ENCODE measurements at places on chromosomes 12 and 14.

DNA sequence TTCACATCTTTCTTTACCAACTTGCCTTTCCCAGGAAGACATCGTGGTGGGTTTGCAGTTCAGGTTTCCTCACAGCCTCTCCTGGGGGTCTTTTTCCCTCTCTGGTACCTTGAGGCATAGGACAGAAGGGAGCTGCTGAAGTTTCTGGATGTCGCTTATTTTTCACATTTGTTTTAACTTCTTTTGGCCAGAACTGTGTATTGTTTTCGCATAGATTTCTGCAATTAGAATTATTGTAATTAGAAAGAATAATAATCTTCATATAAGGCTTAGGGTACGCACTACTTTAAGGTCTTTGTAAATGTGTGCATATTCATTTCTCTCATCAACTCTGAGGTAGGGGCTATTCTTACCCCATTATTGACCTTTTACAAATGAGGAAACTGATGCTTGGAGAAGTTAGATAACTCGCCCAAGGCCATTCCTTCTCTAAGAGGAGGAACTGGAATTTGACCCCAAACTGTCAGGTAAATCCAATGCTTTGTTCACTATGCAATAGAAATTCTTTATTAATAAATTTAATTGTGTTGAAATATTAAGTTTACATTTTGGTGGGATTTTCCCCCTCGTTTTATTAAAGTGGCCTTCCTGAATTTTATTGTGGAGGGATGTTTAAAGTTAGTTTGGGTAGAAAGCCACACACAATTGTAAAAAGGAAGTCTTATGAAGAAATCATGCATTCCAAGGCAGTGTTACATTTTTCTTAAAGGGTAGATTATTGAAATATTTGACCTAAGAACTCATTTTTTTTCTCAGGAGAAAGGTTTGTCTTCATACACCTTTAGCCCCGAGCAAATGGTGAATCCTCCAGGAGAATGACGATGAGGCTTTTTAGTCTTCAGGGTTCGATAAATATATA lies 12.1 kb upstream of the SLC38A2 start:
- no peak for DNase-seq

GRCh38 chr12:110563702-110564470 lies 19.2 kb downstream of the PPTC7 start:
- no peak for DNase-seq

GRCh38 chr12:109014984-109015765 lies 5.7 kb downstream of the SVOP start:
- no peak for DNase-seq

DNA sequence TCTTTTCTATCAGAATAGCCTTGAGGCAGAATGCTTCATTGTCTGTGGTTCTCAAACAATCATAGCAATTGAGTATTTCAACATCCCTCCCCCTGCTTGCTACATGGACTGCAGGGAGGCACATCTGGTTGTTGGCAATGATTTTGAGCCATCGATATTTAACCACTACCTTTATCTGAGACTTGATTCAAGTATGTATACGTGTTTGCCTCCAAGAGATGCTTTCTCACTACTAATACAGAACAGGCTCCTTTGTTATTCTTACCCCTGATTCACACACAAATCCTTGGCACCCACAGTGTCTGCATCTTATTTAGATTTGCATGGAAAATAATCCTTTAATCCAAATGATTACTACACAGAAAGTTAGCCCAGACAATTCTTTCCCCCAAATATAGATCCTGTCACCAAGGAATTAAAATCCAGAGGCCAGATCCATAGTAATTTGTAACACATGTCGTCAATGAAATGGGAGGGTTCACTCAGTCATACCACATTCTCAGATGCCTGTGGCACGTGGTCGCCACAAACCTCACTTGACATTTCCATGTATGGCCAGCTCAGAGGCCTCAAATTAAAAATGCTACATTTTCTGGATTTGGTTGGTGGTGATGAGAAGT lies 199.3 kb downstream of the ITPR2 start:
- DNase-seq, result no peak

DNA sequence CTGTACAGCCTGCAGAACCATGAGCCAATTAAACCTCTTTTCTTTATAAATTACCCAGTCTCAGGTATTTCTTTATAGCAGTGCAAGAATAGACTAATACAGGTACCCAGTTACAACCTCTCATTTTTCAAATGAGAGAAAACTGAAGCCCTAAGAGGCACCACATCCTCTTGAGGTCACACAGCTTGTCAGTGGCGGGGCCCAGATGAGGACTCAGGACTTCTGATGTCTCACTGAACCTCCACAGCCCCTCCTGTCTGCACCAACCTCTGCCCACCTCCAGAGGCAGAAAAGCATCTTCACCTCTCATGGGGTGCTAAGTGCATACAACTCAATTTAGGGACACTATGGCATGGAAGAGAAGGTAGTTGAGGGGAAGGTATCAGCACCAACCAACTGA lies 120.7 kb downstream of the CRACR2A start:
- no peak for DNase-seq

Data from stimulated activated naive CD4-positive, alpha-beta T cell (primary cell).